Endothelial cell of coronary artery (primary cell): ENCODE measurements at places on chromosomes 2 and 18. TPM values are rescaled to one million over a fixed set of nuclear protein-coding genes. Genes with fewer than 3 reads are reported as not detected.

The NOSTRIN gene
- total RNA-seq = 0.36 TPM in 1 of 2 replicates, not detected in the other

The UGT1A5 gene
- total RNA-seq = not detected in 2 replicates

The GPBAR1 gene
- total RNA-seq = under 0.01 TPM in 1 of 2 replicates, not detected in the other

The PLB1 gene
- 0.36 and 0.38 TPM in 2 replicates for total RNA-seq

The TMEM198 gene
- total RNA-seq = 0.09 TPM in 1 of 2 replicates, not detected in the other

The CDH7 gene
- total RNA-seq = not detected in 2 replicates
